ENCODE measurements at places on chromosomes 12 and 14.

DNA sequence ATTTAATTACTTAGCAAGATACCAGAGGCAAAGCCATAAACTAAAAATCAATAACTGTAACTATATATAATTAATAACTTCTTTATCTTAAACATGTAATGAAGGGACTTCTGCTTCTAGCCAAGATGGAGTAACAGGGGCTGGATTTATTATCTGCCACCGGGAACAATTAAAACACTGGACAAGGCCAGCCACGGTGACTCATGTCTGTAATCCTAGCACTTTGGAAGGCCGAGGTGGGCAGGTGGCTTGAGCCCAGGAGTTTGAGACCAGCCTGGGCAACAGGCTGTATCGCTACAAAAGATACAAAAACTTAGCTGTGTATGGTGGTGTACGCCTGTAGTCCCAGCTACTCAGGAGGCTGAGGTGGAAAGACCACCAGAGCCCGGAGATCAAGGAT lies 113.6 kb downstream of the TAOK3 start:
- no peak for DNase-seq

- no peak for DNase-seq
Measured at GRCh38 chr12:102535306-102535705, 54.9 kb upstream of the IGF1 start.

GRCh38 chr12:51051787-51052186 lies 3.7 kb downstream of the LETMD1 start:
- DNase-seq, result no peak

- DNase-seq, result peak; percentile 70
Measured at GRCh38 chr12:54404061-54405004, 14.7 kb downstream of the ITGA5 start.

GRCh38 chr14:33014710-33015109 lies 76.0 kb downstream of the NPAS3 start:
- no peak for DNase-seq

All from activated naive CD8-positive, alpha-beta T cell treated with anti-CD3 and anti-CD28 coated beads, Interleukin-2, amount 50 U/mL, for 24 hours (primary cell).